ENCODE measurements at places on chromosomes 1 and 21.

GRCh38 chr1:31216016-31216415 is 23.7 kb downstream of the NKAIN1 start:
- no peak for DNase-seq

DNA sequence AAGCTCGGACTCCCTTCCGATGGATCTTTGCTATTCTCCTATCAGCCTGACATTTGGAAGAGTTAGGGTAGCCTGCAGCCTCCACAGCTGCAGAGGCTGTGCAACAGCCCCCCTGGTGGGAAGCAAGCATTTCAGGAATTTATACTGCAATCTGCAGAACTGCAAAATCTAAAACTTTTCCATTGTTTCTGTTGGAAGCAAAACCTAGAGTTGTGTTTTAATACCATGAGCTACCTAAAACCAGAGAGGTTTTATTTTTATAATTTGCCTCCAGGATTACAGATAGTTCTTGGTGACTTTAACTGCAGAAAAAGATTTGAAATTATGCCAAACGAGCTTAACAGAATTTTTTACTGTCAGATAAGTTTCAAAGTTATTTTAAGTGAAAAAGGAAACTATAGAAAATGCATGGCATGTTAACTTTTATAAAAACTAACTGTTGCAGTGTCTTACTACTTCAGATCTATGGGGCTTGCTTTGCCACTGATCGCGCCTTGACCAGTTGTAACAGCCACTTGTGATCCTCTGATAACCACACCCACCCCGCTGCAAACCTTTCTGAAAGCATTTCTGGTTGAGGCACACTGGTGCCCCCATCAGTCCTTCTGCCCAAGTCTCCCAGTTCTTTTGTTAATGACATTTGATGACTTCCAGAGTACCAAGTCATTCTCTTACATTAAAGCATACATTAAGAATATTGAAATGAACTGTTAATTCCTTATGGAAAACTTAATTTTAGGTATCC is 64.8 kb downstream of the PRDM2 start:
- no peak for DNase-seq

DNA sequence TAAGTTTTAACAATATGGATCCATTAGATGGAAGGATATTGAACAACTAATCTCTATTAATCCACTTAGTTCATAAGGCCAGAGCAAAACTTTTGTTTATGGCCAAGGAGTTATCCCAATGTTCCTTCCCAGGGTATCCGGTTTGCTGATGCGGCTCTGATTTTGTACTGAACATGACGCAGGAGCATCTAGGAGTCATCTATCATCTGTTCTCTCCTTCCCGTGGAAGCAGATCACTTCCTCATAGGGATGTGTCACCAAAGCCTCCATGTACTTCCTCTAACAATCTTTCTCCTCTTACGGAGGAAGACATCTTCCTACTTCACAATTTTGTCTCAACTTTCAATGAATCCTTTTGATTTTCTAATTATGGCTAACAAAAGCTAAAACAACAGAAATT is 206.6 kb downstream of the APP start:
- DNase-seq, result no peak

DNA sequence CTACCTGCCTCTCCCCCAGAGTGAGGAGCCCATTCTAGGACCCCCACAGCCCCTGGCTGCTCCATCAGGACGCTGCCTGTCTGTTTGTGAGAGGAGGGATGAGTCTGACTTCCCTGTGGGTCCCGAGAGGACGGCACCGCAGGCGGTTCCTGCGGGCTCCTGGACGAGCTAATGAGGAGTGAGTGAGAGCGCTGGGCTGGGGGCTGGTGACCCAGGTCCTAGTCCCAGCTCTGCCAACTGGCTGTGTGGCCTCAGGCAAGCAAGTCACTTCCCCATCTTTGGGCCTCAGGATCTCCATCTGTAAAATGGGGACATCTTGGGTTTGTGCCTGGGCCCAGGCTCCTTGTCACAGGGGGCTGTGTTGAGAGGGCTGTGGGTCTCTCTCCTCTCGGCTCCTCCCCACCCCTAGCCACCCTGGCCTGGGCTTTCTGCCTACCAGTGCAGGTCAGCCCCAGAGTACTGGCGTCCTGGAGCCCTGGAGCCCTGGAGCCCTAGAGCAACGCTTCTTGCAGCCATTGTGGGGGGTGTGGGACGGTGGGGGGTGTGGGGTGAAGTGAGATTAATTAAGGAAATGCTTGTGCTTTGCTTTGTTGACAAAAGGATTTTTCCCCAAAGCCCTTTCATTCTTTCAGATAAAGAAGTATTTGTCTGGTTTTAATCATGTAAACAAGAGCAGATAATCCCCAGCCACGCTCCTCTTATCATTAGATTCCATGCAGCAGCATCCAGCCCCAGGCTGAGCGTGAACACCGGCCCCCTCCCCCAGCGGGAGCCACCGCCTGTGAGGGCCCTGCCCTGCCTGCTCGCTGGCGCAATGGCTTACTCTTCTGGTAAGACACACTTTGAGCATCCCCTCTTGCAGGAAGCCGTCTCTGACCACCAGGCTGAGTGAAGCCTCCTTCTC is 26.8 kb downstream of the SLC1A7 start:
- no peak for DNase-seq

GRCh38 chr1:66533804-66534740 is at the start of gene SGIP1:
SGIP1 (plus strand) TSS chr1:66534153; CDS start chr1:66534359, 206 bp downstream.
- peak; percentile 30 for DNase-seq

DNA sequence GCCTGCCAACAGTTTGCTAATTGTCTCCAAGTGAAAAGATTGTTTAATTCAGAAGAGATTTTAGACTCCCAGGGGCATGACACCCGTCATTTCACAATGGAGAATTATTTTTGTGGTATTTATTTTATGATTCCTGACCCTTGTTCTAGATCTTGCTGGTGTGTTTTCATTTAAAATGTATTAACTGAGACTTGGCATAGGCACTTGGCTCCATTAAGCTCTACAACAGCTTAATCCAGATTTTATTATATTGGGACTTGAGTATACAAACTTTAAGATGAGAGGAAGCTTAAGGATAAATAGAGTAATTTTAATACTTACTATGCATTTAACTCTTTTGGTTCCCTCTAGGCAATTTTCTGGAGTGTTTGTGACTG is 101.3 kb upstream of the KCNE2 start:
- DNase-seq, result no peak

DNA sequence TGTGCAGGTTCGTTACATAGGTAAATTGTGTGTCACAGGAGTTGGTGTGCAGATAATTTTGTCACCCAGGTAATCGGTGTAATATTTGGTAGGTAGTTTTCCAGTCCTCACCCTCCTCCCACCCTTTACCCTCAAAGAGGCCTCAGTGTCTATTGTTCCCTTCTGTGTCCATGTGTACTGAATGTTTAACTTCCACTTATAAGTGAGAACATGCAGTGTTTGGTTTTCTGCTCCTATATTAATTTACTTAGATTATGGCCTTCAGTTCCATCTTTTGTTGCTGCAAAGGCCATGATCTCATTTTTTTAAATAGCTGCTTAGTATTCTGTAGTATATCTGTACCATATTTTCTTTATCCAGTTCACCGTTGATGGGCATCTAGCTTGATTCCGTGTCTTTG is 87.3 kb downstream of the RPS6KC1 start:
- no peak for DNase-seq

DNA sequence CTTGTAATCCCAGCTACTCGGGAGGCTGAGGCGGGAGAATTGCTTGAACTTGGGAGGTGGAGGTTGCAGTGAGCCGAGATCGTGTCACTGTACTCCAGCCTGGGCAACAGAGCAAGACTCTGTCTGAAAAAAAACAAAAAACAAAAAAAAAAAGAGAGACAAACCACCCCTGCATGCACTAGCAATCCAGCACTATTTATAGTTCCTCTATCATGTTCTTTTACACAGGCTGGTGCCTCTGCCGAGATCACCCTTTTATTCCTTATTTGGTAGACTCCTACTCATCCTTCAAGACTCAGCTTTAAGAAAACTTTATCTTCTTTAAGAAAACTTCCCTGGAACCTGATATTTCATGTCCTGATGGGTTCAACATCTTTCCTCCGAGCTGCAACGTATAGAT is 10.8 kb downstream of the FMO5 start:
- no peak for DNase-seq

GRCh38 chr1:226433341-226433720 is 25.4 kb upstream of the PARP1 start:
- no peak for DNase-seq

DNA sequence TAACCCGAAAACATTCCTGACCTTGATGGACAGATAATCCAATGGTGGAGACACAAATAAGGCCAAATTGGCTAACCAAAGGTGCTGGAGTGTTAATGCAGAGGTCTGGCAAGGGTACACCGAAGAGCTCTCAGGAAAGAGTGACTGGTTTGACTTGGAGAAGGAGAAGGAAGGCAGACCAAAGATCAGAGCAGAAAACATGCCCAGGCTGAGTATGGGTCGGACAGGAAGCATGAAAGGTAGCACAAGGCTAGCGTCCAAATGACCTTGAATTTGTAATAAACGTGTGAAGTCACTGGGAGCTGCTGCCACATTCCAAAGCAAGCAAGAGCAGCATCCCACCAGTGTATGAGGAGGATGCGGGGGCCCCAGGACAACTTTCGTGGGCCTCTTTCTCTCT is 45.7 kb downstream of the APP start:
- DNase-seq, result no peak

DNA sequence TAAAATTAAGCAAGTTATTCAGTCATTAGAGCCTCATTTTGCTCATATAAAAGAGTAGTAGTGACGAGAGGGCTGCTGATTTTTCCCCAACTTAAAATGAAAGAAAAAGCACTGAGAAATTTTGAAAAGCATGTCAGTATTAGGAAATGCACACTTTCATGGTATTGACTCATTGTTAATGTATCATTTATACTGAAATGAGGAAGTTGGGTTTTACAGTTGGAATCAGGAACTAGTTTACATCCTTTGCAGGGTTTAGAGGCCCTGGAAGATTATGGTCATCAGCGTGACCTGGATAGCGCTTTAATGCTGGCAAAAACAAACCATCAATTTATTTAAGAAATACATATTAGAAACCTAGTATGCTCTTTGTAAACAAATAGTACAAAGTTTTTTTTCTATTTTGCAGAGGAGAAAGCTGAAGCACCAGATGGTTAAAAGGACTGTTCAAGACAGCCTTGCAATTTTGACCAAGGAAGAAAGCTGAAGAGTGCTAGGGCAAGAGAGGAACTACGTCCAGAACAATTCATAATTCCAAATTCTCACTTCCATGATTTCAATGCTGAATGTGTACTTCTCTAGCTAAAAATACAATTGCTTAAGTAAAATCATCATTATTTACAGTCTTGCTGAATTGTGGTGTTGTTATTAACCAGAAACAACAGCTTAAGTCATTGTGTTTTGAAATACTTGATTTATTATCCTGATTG is 94.8 kb upstream of the SGIP1 start:
- no peak for DNase-seq

- no peak for DNase-seq
These were observed 8.9 kb upstream of the DHRS3 start for GRCh38 chr1:12626888-12627287.

GRCh38 chr1:168335500-168335899 is 54.8 kb downstream of the TBX19 start:
- no peak for DNase-seq

- DNase-seq, result no peak
These were observed 51.1 kb upstream of the LRRC8C start for GRCh38 chr1:89581859-89582258.

- DNase-seq, result no peak
These were observed 29.3 kb downstream of the PIK3CD start for GRCh38 chr1:9680828-9681227.
